ENCODE measurements at places on chromosomes 16 and 17.

GRCh38 chr16:51875834-51876600 lies 670.9 kb downstream of the TOX3 start:
- DNase-seq = no peak

GRCh38 chr16:71311553-71312158 lies 22.5 kb upstream of the CMTR2 start:
- peak; percentile 41 for DNase-seq

GRCh38 chr17:78226759-78227454 lies 4.5 kb upstream of the TMEM235 start:
- no peak for DNase-seq

GRCh38 chr17:76000016-76000754 lies 470 bp upstream of the CDK3 start:
- DNase-seq = peak; percentile 74

DNA sequence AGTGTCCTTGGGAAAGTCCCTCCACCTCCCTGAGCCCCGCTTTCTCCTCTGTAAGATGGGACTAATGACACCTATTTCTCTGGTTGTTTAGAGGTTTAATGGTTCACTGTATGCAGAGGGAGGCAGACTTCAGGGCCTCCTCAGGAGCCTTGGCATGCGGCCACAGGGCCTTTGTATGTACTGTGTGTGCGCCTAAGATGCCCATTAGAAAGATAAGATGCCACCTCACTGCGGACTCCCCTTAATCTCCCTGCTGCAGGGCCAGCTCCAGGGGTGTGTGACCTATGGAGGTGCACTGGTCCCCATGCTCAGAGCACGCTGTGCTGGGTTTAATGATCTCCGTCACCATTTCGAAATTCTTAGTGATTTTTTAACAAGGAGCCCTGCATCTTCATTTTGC lies 59.3 kb downstream of the TMEM235 start:
- DNase-seq = no peak

GRCh38 chr16:88777471-88778270 lies 7.3 kb downstream of the PIEZO1 start:
- DNase-seq = no peak

DNA sequence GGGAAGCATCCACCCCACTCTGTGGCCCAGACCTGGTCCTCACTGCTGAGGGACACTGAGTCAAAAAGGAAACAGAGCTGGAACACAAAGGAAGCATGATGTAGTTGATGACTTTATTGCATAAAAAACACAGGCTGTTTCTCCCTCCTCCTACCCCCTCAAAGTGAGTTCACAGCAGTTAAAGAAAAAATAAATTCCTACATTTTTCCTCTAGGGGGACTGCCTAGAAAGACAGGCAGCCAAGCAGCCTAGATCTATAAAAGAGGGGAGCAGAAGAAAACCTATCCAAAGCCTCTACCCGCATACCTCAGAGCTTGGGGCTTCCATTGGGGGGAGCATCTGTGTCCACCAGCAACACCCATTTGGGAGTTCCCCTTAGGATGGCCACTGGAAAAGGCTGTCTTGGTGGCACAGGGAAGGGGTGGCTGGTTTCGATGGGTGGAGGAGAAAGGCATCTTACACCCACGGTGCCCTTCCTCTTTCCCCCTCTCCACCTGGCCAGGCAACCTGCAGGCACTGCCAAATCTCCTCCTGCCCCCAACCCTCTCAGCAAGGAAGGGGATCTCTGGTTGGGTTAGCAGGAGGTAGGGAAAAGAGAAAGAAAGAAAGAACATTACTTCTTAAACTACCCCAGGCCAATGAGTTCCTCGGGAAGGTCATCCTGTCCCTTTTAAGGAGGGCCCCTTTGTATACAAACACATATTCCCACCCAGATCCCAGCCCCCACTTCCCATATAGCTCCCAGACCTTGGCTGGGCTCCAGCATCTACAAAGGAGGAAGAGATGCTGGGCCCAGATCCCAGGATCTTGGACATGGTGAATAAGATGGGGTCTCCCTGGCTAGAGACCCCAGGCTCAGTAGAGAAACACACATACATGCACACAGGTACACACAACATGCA lies 4.0 kb upstream of the SCRN2 start:
- DNase-seq = peak; percentile 64

DNA sequence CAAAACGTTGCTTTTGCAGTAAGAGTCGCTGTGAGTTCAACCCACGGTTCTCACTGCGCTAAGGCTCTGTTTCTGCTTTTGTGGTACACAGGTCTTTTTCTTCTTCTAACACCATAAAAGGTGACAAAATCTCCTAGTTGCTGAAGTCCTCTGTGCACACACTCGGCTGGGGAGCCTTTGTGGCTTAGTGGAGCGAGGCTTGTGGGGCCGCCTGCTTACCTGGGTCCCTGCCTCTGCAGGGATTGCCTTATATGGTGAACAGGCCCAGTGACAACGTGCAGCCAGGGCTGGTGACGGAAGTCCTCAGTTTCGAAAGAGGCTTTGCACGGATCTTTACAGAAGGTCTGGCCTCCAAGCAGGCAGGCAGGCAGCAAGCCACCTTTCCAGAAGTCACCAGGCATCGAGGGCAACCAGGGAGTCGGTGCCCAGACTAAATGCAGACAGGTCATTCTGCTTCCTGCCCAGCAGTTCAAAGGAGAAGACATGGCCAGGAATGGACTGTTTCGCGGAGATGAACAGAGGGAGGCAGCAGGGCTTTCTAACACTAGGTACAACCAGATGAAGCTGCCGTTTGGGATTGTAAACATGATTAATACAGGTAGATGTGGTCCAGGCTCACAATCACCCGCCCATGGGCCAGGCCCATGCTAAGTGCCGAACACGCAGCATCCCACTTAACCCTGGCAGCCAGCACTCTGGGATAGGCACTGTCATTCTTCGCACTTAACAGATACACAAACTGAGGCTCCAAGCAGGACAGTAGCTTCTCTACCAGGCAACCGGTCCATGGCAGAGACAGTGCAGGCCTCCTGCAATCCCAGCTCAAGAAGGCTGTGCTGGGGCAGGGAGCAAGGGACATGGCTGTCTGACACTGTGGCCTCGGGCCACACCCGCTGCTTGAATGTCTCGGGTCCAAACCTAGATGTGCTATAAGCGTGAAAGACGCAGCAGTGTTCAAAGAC lies 10.7 kb upstream of the MEAK7 start:
- no peak for DNase-seq

GRCh38 chr17:17446666-17447155 lies 30.1 kb upstream of the MED9 start:
- no peak for DNase-seq

DNA sequence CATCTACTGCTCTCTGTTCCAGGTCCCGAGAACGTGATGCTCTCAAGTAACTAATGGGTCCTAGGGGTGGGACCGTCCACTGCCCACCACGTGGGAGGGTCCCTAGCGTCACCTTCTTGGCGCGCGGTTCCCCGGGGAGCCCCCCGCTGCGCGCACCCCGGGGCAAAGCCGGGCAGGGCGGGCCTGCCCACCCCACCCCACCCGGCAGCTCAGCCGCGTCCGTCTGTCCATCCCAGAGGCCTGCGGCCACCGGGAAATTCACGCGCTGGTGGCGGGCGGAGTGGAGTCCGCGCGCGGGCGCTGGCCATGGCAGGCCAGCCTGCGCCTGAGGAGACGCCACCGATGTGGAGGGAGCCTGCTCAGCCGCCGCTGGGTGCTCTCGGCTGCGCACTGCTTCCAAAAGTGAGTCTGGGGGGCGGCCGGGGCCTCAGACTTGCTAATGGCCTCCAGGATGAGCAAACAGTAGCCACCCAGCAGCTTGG lies 494 bp downstream of the PRSS41 start:
- no peak for DNase-seq

DNA sequence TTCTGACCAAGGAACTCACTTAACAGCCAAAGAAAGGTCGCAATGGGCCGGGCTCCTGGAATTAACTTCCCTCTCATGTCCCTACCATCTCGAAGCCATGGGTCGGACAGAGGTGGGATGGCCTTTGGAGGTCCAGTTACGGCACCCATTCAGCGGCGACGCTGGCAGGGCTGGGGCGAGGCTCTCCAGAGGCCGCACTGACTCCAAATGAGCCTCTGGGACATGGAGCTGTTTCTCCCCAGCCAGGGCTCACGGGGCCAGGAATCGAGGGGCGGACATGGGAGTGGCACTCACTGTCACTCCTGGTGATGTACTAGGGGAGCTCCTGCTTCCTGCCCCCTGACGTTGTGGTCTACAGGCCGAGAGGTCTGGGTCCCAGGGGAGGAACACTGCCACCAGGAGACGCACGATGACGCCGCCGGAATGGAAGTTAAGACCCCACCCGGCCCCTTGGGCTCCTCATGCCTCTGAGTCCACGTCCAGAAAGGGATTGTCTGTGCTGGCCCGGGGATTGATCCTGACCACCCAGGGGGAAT lies 60.7 kb upstream of the METRNL start:
- no peak for DNase-seq

DNA sequence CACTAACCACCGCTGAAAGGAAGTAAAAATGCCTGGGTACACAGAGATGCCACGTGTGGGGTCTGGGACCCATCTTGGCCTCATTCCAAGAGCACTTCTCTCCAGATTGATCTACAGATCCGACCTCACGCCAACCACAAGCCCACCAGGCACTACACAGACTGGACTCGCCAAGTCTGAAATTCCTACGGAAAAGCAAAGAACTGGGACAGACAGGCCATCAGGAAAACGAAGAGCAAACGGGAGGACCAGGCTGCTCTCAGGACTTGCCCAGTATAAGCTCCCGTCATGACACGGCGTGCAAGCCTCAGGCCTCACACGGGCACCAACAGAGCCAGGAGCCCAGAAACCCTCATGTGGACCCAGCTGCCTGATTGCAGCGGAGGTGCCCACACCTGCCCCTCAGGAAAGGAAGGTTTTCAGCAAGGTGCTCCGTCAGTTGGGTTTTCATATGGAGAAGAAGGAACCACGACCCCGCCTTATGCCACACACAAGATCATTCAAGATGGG lies 20.1 kb upstream of the C16orf95 start:
- no peak for DNase-seq

GRCh38 chr17:55490376-55490775 lies 20.9 kb downstream of the SMIM36 start:
- DNase-seq = no peak

DNA sequence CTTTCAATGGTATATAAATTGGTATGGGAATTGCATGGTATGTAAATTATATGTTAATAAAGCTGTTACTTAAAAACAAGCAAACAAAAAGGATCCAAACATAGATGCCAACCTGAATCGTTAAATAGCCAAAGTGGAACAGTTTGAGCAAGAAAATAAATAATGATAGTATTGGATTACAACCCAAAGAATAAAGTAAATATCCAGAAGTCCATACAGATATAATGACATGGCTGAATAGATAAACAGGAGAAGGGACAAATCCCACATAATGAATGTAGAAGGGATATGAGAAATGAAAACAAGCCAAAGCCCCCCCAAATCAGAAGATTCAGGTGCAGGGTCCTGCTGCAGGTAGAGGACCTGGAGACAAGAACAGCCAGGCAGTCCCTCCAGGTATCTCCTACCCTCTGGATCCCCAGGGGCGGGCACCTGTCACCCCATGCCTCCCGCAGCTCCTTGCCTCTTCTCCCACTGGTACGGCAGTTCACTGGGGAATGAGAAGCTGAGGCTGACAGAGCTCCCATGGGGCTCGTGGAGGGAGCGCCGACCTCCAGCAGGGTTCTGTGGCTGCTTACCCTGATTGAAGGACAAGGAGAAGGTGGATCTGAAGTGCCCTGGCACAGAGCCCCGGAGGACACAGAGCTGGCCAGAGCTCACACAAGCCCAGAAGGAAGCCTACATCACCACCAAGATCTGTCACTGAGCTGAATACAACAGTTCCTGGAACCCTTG lies 9.9 kb upstream of the LCAT start:
- no peak for DNase-seq

DNA sequence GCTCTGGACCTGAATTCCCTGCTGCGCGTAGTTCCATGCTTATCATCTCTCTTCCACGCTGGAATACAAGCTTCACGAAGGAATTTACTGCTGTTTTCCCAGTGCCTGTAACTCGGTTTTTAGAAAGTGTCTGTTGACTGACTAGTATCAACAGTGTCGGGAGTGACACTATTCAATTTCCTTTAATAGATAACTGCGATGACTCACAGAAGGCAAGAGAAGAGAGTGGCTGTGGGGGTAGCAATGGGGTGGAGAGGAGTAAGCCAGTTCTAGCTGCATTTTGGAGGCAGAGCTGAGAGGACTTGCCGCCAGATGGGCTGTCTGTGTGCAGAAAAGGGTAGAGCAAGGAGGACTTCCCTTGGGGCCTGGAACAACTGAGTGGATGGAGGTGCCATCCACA lies 25.2 kb downstream of the B4GALNT2 start:
- DNase-seq = peak; percentile 21

DNA sequence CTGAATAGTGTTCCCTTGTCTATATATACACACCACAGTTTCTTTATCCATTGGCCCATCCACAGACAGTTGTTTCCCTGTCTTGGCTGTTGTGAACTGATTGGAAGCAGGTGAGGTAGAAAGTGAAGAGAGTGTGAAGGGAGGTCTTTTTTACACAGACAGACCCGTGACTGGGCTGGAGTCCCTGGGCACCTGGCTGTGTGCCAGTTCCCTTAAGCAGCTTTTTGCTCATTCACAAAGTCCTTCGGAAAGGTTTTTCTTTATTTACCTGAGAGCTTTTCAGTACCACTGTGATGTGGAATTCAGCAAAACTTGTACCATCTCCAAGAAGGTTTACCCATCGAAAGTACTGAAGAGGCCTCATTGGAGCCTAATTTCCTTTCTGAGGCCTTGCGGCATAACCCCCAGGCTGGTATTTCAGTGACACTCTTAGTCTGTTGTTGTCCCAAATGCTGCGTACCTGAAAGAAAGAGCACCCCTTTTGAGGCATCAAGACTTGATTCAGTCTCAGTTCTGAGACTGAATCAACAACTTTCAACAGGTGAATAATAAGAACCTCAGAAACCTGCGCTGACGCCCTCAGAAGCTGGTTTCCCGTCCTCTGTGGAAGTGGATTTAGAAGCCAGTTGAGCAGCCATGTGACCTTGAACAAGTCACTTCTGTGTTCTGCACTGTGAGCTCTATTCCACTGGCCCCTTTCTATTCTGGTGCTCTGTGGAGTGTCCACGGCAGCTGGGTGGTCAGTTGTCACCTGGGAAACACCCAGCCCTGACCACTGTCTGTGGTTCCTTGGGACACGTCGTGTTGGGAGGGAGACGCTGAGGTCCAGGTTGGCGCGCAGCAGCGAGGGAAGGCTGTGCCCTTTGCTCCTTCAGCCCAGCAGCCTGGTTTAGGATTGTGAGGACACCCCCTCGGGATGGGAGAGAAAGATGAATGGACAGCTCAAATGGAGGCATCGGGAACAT lies 53.9 kb upstream of the CRISPLD2 start:
- no peak for DNase-seq

DNA sequence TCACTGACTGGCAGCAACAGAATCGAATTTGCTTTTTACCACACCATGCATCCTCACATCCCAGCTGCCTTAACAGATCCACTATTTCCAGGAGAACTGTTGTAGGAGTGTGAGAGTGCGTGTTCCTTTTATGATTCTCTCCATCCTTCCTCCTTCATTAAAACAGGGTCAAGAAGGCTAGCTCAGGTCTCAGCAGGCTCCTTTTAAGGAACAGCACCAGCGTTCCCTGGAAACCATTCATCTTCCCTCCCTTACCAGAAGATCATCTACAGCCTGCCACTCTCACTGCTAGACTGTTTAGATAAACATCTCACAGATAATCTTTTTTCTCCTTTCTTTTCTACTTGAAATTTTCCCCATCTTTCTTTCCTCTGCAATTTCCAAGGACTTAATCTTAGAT lies 1531.9 kb upstream of the CDH8 start:
- no peak for DNase-seq
